ENCODE measurements at places on chromosomes 5 and 9.

DNA sequence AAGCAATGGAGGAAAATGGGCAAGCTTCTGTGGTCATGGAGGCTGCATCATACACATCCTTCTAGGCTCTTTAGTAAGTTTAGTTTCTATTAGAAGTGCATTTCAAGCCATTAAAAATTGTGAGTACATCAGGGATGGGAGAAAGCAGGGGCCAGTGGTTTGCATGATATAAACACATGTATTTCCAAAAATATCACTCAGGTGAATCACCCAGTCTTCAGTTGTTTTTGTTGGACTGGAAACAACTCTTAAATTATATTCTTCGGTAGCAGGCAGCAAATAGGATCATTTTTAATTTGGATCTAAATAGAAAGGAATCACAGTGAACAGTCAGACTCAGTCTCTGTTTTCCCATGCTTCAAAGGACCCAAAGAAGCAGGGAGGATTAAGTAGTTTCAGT lies 657.9 kb downstream of the TLR4 start:
- no peak for DNase-seq

DNA sequence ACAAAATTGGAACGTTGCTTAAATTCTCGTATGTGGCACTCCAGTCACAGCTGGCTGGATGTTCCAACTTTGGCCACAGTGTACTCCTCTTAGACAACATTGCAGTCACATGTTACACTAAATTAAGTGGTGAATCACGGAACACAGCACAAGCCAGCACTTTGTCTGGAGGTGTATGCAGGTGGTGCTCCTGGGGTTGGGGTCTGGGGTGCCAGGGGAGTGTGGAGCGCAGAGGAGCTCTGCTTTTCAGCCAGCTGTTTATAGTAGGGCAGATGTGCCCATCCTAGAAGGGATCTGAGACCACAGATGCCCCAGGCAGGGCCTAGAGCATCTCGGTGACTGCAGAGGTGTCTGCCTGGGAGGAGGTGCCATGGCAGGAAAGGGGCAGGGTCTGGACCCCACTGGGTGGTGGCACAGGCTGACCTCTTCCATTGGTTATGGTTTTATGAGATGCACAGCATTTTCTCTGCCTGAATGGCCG lies 82.6 kb downstream of the WNK2 start:
- DNase-seq, result no peak

DNA sequence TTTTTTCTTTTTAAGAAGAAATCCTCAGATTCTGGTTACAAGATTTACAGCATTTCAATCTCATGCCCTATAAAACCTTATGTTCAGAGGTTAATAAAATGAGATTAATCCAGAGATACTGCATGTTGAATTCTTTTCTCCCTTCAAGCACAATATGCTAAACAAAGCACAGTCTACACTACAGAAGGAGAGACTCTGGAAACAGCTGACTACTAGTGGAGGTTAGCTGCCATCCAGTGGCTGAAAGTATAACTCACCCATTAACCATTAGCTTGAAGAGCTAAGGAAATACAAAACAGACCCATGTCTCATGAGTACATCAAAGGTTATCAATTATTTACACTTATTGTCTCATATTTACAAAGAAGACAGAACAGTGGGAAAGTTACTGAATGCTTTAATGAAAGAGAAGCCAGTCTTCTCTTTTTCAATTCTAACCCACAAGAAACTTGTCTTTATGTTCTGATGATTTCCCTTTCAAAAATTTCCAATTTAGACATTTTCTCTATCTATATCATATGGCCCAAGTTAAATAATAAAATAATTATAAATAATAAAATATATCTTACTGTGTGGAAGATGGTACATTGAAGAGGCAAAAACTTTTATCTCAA lies 12.7 kb upstream of the DNAH5 start:
- DNase-seq, result no peak

GRCh38 chr9:137105814-137106661 lies 8.5 kb downstream of the DPP7 start:
- no peak for DNase-seq

GRCh38 chr9:20744036-20744630 lies 60.1 kb downstream of the FOCAD start:
- DNase-seq, result no peak

DNA sequence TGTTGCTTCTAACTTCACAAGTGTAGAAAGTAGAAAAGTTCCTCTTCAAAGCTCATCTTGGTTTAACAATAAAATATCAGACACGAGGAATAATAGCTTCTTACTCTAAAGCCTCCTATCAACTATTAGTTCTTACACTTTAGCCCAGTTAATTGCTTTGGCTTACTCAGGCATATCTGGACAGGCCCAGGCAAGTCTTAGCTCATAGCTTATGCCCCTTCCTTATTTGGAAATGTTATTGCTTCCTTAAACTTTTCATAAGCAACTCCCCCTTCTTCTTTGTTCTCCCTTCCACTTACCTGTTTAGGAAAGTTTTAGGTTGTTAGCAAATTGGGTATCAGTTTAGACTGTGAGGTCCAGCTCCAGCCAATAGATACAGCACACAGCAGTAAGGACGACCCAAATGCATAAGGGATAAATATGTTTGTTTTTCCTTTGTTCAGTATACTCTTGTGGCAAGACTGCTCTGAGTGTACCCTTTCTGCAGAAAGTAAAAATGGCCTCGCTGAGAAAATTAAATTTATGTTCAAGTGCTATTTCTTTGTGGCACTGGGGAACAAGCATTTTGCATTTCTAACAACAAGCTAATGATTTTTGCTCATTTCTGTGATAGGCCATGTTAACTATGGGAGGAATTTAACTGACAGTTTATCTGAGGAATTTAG lies 162.1 kb downstream of the SMC2 start:
- DNase-seq, result no peak

DNA sequence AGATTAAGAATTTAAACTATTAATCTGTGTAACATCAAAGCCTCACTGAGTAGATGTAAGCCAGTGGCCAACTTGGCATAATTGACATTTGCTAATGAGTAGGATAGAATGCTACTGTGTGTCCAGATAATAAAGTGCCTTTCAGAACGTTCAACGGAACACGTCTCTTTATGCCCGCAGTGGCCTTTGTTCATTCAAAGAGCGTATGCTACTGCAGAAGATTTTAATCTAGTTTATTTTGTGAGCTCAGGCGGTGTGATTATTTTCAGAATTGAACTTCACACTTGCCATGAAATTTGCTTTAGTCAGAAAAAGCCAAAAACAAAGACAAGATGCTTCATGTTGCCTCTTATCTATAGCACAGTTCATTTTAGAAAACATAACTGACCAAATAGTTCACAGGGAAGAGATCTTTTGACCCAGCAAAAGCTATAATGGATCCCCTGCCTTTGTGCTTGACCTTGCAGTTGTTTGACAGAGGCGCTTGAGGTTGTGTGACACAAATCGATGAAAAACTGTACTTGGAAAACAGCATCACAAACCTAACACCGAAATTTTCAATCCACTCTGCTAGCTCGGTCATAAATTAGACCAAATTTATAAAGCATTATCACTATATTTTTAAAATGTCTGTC lies 530.9 kb upstream of the TYRP1 start:
- DNase-seq, result no peak

DNA sequence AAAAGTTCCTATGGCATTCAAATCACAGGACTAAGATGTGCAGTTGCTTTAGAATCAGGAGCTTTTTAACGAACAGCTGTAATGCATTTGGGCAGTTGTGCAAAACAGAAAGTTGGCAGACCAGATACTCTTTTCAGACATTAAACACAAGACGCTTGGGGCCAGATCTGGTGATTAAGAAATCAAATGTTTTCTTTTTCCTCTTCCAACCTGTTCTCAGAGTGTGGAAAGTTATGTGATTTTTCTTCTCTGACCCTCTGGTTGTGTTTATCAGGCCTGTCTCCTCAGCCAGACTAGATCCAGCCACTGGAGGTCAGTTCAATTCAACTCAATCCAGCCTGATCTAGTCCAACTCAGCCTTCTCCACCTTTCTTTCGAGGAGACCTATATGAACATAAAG lies 298.5 kb upstream of the PCSK5 start:
- no peak for DNase-seq

DNA sequence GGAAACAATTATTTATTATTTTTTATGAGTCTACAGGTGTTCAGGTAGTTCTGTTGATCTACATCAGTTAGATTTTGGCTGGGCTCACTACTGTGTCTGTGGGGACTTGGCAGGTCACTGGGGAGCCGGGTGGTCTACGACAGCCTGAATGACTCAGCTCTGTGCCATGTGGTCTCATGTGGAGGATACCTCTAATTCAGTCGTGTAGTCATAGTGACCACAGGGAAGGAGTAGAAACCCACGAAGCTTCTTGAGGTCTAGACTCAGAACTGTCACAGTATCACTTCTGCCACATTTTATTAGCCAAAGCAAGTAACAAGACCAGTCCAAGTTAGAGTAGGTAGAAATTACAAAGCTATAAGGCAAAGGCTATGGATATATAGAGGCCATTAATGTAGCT lies 64.7 kb upstream of the GRAMD2B start:
- no peak for DNase-seq

DNA sequence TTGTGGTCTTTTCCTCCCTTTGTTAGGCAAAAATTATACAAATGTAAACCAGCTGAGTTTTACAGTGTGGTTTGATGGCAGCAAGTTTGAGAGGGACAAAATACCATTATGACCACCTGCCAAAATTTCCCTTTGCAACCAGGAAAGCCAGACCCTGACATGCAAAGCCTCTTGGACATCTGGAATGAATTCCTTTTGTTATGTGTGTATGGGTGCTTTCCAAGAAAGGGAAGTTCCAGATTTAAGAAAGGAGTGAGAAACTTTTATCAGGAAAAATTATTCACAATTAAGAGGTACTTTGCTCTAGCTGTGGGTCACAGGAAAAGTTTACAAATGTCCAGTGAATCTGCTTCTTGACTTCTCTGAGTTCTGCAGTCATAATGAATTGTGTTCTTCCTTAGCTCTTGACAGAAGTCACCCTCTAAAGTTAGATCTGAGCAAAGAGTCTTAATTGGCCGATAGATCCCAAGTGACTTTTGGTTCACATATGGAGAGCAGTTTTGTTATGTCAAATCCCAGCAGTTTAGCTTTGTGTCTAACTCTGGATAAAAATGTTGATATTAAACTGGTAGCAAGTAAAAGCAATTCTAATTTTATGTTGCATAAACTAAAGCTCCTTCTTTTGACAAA lies 295.9 kb upstream of the ZNF608 start:
- no peak for DNase-seq

DNA sequence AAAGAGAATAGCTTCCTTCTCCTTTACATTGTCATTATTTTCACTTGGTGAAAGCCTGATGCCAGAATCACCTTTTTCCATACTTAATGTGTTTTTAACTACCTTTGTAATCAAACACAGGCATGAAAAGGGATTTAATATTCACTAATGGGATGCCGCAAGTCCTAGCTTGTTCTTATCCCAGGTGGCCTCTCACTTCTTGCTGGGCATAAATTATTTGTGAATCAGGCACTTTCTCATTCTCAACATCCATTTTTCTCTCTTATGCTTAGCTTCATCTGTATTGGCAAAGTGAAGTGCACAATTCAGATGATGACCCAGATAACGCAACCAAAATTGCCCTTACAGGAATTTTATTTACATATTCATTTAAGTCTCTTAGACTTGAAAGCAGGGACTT lies 10.9 kb downstream of the ACTL7B start:
- no peak for DNase-seq

DNA sequence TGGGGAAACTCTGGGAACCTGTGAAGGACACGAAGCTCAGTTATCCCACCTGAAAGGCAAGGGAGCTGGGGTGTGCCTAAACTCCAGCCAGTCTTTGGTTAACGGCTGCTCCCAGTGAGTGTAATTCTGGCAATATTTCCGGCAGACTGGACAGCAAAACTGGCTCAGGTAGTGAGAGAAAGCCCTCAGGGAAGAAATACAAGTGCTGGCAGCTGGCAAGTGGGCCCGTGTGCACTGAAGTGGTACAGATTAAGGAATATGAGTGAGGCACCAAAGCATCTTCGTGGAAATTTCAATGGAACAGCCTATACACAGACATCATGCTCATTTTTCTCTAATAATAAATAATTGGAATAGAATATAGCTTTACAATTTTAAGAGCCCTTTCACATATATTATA lies 56.2 kb downstream of the ABHD17B start:
- DNase-seq, result no peak

DNA sequence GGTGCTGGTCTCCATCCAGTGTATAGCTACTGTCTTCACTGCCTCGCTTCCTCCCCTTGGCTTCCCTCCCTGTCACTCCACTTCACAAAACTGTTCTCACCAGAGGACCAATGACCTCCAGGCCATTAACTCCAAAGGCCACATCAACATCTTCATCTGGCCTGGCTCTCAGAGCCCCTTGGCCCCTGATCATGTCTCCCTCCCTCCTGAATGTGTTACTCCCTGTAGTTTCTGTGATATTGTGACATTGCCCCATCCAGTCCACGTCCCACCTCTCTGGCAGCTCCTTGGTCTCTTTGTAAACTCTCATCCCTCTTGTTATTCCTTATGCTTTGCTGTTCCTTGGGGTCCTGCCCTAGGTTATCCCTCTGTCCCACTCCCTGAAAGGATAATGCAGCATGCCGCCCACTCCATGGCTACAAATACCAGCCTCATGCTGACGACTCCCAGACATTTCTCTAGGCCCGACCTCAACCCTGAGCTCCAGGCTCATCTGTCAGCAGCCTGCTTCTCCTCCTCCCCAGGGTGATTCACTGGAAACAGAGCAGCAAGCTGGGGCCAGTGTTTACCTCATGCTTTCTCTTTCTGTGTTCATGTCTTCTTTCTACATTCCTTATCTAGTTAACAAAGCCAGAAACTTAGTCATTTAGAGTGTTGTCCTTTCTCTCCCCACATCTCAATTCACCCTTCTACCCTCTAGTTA lies 312.2 kb downstream of the SPOCK1 start:
- DNase-seq, result no peak

- DNase-seq, result no peak
These were observed 414.0 kb downstream of the ELAVL2 start for GRCh38 chr9:23412046-23412445.

- DNase-seq, result no peak
These were observed 328 bp downstream of the CAMSAP1 start for GRCh38 chr9:135907006-135907430.

DNA sequence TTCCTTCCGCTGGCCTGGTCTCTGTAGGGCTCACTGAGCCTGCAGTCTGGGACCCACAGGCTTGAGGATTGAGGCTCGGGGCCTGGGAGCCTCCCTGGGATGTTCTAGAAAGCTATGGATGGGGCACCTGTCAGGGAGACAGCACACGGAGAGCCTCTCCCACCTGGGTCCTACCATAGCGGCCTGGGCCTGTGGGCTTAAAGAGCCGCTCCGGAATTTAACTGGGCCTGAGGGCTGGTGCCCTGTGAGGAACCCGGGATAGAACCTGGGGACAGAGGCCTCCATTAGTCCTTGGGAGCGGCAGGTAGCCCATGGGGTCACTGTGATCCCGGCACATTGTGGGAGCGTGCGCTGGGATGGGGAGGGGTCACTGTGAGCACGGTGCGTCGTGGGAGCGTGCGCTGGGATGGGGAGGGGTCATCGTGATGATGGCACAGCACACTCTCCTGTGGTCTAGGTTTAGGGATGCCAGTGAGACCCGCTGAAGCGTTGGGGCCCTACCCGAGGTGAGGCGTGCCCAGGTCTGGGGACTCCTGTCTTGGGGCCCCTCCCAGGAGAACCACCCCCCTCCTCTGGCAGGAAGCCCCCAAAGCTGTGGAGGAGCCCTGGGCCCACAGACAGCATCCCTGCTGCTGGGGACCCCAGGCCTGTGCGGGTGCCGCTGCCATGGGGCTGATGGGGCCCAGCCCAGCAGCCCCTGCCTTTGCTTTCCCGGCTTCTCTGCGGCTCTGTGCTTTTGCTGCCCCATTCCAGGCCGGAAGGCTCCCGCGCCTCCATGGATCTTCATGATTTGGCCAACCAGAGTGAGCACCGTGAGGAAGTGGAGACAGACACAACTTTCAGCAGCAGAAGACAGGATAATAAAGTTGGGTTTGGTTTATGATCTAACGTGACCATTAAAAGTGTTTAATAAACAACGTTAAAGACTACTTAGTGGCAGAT lies 3.4 kb upstream of the CEP72 start:
- no peak for DNase-seq

All from activated CD4-positive, CD25-positive, alpha-beta regulatory T cell (primary cell).